Thoracic aorta (tissue), 2 donors: ENCODE measurements at places on chromosomes 6 and 20.

DNA sequence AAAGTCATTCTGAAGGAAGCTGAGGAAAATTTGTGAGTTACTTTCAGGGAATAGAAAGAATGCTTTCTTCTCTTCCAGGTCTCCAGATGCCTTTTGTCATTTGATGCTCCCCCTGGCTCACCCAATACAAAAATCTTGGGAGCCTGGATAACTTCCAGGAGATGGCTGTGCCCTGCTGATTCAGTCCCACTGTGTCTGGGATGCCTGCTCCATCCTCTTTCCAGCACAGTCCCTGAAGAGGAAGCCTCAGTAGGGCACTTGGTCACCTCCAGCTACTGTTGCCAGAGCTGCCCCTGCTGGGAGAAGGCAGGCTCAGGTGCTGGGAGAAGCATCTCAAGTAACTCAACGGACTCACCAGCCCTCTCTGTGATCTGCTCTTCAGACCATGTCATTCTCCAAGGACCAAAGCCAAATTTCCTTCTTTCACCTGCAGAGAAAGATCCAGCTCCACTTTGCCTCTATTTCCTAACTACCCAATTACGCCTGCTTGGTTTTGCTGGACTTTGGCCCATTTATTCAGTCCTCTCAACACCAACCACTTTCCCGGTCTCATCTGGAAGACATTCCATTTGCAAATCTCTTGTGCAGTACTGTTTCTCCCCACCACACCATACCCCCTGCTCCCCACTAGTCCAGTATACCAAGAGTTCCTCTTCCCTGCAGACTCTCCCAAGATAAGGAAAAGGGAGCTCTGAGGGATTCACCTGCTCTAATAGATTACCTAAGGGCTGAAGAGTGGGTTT is 53.3 kb downstream of the SLC23A2 start:
- no peak for DNase-seq

GRCh38 chr20:13035399-13036152 is 26.8 kb downstream of the SPTLC3 start:
- DNase-seq: no peak

- DNase-seq: no peak
Measured at GRCh38 chr6:77466055-77466450, 2.8 kb upstream of the HTR1B start.

GRCh38 chr6:135498185-135498841 is 773 bp upstream of the AHI1 start:
- DNase-seq: peak; percentile 40

DNA sequence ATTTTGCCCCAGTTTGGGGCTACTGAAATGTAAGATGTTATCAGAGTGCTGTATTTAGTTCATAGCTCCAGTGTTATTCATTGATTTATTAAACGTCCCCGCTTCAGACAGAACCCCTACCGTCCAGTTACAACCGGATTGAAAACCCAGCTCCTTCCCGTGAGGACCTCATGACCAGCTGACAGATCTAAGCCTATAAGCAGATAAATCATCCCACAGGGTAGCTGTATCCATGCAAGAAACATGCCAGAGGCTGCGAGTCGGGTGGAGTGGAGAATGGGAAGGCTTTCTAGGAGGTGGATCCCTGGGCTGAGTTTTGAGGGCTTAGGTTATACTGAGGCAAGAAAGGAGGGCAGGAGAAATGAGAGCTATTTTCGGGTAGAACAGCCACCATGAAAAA is 260.0 kb downstream of the ARID1B start:
- DNase-seq: no peak

DNA sequence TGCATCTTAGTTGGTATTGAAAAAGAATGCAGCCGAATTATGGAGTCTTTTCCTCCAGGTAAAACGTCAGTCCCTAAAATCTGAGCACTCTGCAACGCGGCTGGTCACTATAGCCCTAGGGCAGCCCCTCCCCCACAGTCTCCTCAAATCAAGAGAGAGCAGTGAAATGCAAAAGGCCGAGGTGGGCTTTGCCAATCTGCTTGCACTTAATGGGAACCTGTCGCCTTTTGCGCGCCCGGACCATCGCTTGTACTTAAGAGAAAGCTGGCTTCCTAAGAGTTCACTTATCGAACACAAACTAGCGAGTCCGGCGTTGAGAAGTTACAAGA is 447 bp downstream of the MCM3 start:
- DNase-seq: no peak

- no peak for DNase-seq
Measured at GRCh38 chr6:71289039-71289801, 609 bp downstream of the OGFRL1 start.

- DNase-seq: peak; percentile 54
Measured at GRCh38 chr6:125197795-125198269, 44.3 kb downstream of the TPD52L1 start.

GRCh38 chr20:32524829-32525501 is 60.2 kb downstream of the NOL4L start:
- peak; percentile 30 for DNase-seq

- no peak for DNase-seq
Measured at GRCh38 chr6:151284012-151284411, 44.2 kb downstream of the AKAP12 start.

DNA sequence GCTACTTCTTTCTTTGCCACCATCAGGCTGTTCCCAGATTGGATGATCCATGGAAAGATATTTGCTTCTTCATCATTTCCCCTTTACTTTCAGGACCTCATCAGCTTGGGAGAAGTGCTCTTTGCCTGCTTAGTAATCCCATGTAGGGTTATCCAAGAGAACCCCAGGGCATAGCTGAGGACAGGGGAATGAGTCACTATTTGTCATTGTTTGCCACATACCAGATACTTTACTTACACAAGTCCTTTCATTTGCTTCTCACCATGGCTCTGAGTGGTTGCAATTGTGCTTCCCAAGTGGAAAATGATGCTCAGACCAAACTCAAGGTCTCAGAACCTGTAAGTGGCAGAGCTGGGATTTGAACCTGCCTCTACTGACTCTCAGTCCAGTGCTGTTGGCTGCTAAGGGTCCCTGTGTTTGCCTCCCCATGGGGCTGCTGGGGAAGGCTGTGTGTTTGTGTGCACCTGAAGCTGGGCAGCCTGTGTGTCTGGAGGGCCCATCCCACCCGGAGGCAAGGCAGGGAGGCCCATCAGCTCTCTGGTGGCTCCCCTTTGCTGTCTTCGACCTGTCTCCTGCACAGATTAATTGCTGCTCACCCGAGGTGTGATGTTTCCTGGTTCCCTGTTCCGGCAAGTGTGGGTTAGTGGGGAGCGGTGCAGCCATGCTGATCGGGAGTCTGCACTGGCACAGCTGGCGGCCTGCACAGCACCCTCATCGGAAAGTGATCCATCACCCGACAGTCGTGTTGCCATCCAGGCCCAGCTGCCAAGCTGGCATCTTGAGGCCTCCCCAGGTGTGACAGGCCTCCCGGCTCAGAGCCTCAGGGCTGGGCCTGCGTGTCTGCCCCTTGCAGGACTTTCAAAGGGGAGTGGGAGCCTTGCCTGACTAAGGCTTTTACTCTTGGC is 228.8 kb downstream of the DHX35 start:
- no peak for DNase-seq

DNA sequence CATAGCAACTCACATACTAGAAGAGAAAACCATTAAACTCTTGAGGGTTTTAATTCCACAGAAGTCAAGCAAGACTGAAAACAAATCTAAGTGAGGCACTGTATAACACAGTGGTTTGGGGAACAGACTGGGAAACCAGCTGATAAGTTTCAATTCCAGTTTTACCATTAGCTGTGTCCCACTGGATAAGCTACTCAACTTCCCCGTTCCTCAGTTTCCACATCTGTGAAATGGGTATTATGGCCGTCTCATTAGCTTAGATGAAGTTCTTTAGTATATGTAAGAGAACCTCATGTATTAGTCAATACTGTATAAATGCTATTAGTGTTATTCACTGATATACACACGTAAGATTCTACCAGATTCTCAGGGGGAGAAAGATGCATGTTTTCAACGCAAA is 89.0 kb downstream of the ZFP64 start:
- no peak for DNase-seq

DNA sequence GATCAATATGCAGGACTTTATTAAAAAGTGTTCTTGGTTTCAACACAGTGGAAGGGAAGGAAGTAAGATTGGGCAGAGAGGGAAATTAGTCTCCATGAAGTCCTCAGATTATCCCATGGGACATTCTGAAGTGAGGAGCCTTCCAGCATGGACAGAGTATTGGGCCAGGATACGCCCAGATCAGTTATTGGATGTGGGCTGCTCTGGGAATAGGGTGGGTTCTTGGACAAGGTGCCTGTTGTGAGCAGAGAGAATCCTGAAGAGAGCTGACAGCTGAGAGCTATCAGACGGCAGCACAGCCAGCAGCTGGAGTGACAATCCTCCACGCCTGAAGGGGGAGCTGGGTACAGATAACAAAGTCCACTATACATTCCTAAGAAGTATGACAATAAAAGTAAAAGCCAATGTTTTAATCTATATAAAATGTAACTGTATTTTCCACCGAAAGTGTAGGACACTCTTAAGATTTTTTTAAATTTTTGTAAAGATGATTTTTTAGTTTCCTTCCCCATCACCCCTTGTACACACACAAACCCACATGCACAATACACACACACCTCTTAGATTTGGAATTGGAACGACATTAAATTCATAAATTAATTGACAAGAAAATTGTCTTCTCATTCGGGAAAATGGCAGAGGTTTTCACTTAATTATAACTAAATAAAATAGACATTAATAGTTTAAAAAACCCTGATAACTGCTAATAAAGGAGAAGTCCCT is 107.8 kb downstream of the FBXO5 start:
- DNase-seq: no peak

DNA sequence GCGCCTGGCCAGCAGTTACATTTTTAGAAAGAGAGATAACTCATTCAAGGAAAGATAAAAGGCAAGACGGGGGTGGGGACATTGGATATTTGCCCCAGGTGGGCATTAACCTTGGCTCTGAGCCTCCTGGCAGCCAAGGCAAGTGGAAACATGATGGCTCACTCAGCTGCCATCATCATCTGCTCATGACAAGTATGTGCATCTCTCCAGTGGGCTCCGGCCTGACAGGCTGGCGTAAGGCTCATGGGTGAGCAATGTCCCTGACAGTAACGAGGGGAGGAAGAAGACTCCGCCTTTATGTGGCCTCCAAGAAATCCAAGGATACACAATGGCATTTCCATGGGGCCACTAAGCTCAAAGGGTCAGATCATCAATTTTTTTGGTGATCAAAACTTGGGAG is 13.3 kb downstream of the ANKRD60 start:
- DNase-seq: no peak

GRCh38 chr6:123415844-123416468 is 220.8 kb downstream of the TRDN start:
- no peak for DNase-seq

GRCh38 chr6:73560182-73560732 is 39.4 kb upstream of the EEF1A1 start:
- no peak for DNase-seq

- DNase-seq: no peak
Measured at GRCh38 chr6:35449287-35449881, 2.8 kb upstream of the FANCE start.

DNA sequence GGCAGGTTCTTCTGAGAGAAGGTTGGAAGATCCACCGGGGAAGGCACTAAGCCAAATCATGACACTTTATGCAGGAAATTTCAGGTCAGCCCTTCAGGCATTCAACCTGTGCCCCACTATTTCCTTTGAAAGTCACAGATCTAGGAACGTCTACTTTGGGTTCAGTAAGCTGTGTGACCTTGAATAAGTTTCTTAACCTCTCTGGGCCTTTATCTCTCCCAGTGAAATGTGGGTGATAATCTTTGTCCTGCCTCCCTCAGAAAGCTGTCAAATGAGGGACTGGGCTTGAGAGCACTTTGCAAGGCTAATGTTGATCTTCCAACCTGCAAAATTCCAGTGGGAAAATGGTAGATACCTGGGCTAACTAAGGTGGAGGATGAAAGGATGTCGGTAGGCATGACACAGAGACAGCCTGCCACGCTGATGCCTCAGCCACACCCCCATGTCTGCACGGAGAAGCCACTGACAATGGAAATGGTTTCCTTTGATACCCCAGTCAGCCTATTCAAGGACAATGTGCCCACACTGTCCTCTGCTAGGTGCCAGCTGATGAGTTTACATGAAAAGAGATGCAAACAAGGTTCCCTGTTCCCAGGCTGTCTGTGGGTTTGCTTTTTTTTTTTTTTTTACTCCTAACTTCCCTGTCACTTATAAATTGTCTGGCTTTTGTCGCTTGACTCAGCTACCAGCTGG is 9.3 kb downstream of the BNIP5 start:
- DNase-seq: no peak

- no peak for DNase-seq
Measured at GRCh38 chr6:137588472-137588871, 94.3 kb upstream of the OLIG3 start.

DNA sequence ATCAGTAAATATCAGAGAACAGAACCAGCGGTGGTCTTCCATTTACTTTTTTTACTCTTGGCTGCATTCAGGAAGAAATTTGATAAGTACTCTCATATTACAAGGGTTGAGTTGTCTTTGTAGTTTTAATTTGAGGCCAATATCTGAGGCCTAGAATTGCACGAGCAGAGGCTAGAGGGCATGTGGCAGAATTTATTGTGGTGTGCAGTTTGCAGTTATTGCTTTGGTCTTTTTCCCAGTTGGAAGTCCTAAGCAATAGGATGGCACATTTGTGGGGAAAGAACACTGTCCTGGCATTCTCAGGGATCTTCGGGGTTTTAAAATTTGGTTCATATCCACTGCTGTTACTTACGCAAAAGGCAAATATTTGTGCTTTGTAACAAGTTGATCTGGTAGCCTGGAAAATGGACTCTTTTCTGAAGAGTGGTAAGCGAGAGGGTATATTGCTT is 66.0 kb downstream of the CTNNBL1 start:
- no peak for DNase-seq

- no peak for DNase-seq
Measured at GRCh38 chr6:166589786-166590574, 3.5 kb upstream of the RAMACL start.

DNA sequence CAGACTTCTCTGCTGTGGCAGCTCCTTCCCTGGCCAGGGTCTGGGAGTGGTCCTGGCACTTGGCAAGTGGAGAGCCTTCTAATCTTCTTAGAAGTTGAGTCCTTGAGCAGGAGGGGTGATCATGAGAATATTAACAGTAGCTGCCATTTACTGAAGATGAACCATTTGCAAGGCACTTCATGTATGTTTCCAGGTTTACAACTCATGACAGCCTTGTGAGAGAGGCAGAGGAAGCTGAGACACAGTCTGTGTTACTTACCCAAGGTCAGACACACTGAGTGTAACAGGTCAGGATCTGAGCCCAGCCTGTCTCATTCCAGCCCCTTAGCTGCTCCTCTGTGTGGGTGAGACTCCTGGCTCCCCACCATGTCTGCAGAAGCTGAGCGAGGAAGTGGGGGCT is 45.5 kb upstream of the SRF start:
- no peak for DNase-seq

DNA sequence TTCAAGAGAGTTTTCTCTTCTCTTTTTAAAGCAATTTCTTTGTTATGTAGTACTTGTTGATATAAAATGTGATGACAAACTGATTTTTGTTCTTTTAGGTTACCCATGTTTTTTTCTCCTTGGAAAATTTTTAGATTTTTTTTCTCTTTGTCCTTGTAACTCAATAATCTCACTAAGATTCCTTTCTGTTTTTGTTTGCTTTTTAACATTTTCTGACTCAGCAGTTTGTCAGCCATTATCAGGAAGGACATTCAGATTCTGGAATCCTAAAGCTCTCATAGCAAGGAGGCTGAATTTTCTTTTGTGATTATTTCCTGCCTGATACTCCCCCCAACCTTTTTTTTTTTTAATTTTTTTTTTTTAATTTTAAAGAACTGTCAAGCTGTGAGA is 75.2 kb upstream of the CITED2 start:
- DNase-seq: no peak
